ENCODE measurements at places on chromosomes 13 and 19.

- peak; percentile 8 for DNase-seq
Observed at GRCh38 chr13:32938907-32939306, 77.3 kb upstream of the KL start.

- no peak for DNase-seq
Observed at GRCh38 chr13:96792188-96792587, 202.1 kb downstream of the OXGR1 start.

- no peak for DNase-seq
Observed at GRCh38 chr19:47446534-47447469, 24.9 kb downstream of the SLC8A2 start.

DNA sequence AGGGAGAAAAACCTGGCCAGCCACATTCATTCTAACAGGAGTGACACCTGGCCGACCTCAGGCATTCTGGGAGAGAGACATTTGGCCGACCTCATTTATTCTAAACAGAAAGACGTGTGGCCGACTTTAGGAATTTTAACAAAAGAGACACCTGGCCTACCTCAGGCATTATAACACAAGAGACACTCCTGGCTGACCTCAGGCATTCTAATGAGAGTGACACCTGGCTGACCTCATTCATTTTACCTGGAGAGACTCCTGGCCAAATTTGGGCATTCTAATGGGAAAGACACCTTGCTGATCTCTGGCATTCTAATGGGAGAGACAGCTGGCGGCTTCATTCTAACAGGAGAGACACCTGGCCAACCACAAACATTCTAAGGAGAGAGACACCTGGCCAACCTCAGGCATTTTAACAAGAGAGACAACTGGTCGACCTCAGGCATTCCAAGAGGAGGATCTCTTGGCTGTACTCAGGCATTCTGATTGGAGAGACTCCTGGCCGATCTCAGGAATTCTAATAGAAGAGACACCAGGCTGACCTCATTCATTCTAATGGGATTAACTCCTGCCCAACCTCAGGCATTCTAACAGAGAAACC is 1353.9 kb downstream of the UQCRFS1 start:
- no peak for DNase-seq

DNA sequence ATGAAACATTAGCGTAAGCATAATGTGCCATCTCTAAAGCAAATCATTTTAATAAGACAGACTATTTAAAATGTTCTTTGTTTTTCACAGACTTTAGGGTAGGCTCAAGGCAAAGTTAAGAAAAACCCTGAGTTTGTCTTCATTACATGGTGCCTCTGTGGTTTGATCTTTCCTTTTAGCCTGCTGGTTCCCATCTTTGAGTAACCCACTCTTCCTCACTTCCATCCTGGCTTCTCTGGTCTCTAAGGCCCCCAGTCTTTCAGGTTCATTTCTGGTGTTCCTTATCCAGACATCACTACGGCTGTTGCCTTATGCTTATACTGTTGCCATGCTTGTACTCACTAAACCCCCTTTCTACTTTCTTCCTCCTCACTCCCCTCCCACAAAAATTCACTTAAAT is 38.4 kb downstream of the DACH1 start:
- no peak for DNase-seq

DNA sequence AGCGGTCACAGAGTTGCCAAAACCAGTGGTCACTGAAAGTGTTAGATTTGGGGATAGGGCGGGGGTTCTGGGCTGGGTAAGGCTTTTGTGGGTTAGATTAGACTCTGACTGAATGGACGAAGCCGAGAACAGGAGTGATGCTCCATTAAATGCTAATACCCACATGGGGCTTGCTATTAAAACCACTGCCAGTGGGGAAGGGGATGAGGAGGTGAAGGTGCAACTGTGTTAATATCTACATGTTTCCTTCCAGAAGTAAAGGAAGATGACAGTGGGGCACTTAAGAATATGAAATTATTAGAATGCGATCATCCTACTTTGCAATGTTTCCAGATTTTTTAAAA is 573 bp upstream of the ZNF614 start:
- DNase-seq = no peak

DNA sequence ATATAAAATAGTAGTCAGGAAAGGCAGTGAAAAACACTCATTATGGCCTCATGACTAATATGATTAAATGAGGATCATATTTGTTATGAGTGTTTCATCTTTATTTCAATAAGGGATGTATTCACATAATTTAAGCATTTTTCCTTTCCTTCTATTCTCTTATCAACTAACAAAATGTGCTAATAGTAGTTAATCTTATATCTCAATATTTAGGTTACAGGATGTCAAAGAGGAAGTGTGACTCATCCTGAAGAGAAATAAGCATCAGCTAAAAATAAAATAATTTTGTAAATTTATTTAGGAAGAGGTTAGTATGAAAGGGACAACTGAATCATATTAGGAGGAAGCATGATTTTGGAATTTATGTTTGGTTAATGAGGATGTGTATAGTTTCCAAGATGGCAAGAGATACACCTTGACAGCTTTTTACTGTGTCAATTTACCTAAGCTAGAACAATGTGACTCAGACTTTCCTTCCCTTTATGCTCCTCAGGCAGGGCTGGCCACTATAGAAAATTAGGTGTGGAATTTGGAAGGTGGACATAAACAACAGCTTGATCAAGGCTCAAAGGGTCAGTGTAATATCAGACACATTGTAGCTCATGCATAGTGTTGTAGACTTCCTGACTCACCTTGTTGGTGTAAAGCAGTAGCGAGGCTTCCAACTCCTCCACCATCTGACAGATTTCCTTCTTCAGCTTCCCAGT is 172.7 kb downstream of the SLITRK1 start:
- DNase-seq = no peak

GRCh38 chr19:39502640-39503417 is 4.1 kb downstream of the DLL3 start:
- peak; percentile 25 for DNase-seq

DNA sequence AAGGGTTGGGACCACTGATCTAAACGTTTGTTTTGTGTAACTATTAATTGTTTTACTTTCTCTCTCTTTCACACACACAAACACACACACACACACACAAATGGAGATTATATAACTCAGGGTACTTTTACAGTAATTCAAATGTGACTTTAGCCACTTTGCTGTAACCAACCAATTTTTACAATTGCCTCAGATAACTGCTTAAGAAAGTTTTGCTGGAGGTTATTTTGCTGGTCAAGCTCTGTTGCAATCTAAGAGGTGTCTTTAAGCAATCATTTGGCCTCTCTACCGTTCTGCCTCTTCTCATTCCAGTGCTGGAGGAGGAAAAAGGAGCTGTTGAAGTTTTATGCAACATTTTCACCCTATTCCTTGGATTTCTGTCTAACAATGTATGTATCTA is 63.0 kb downstream of the TBC1D4 start:
- no peak for DNase-seq

- peak; percentile 57 for DNase-seq
Observed at GRCh38 chr13:24502533-24503378, 9.8 kb downstream of the PARP4 start.

DNA sequence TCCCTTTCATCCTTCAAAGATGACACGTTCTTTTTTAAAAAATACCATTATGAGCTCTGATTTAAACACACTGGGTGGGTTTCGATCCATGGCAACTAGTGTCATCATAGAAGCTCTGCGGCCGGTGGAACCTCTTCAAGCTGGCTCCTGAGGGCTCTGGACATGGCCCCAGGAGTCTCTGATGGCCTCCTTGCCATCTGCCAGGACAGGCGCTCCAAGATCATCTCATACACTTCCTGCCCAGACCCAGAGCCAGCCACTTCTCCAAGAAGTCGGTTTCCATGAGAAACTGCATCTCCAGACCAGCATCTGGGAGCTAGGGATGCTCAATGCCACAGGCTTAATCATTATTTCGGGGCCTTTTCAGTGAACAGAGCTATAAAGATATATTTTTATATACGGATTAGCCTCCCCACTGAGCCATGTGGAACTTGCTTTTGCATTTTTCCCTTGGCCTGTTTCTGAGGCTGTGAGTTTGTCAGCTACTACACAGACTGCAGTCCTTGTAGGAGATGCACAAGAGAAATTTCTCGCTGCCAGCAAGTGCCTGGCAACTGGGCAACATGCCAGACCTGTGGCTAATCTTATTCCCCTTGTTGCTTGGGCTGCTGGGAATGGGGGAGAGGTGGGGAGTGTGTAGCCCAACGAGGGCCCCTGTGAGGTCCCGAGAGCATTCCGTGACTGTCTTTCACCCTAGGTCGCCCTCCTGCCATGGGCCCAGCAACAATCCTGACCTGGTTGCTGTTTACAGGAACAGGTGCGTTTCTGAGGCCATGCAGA is 15.9 kb downstream of the SUGP1 start:
- no peak for DNase-seq

DNA sequence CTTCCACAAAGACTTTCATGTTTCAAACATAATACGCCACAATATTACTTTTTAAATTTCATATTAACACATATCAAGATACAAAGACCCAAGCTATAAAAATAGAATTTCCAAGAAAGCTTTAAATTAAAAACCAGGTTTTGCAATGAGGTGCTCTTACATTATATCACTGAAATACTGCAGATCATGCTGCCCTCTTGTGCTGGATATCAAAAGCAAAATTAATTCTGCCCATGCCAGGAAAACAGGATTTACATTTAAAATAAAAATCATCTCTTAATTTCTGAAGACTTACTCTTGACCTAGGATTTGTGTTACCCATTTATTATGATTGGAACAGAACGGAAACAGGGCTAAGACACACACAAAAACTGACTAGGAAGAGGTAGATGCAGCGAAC is 145.0 kb downstream of the ABCC4 start:
- DNase-seq = peak; percentile 8

DNA sequence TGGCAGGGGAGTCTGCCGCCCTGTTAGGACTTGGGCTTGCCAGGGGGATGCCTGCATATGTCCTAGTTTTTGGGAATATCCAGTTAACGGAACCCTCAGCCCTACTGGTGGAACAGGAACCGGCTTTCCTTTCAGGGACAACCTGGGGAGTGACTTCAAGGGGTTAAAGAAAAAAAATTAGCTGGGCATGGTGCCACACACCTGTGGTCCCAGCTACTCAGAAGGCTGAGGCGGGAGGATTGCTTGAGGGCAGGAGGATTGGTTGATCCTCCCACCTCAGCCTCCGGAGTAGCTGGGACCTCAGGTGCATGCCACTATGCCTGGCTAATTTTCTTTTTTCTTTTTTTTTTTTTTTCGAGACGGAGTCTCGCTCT is 22.5 kb downstream of the LDLR start:
- DNase-seq = no peak

DNA sequence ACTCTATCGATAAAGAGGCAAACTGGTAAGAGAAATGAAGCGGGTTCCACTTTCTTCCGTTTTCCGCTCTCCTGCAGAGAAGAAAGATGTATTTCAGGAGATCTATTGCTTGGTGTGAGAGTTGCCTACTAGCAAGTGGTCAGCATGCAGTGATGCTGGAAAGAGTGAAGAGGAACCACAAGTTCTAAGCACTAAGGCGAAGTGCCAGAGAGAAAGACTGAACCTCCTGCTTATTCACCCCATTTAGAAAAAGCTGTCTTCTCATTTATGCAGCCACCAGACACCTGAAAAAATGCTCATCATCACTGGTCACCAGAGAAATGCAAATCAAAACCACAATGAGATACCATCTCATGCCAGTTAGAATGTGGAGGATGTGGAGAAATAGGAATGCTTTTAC is 78.7 kb upstream of the GPC6 start:
- DNase-seq = peak; percentile 50

DNA sequence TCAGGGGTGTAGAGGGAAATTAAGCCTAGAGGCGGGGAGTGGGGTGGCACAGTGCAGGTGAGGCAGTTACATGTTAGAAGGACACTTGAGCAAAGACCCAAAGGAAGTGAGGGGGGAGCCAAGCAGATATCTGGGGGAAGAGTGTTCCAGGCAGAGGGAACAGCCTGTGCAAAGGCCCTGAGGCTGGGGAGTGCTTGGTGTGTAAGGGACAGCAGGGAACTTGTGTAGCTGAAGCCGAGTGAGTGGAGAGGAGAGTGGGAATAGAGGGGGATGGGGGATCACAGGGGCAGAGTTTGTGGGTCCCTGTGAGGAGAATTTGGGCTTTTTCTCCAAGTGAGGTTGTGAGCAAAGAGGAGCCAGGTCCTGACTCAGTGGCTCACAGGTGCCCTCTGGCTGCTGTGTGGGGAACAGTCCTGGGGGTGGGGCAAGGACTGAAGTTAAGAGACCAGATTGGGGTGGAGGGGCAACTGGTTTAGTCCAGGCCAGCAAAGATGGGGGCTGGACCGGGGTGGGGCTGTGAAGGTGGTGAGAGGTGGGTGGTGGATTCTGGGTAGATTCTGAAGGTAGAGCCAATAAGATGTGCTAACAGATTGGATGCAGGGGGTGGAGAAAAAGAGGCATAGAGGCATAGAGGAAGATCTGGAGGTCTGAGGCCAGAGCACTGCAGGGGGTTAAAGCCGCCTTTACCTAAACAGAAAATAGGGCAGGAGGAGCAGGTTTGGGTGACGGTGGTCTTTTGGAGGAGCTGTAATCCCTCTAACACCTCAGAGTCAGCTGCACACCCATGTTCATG is 75.3 kb downstream of the CACNA1A start:
- DNase-seq = peak; percentile 37

DNA sequence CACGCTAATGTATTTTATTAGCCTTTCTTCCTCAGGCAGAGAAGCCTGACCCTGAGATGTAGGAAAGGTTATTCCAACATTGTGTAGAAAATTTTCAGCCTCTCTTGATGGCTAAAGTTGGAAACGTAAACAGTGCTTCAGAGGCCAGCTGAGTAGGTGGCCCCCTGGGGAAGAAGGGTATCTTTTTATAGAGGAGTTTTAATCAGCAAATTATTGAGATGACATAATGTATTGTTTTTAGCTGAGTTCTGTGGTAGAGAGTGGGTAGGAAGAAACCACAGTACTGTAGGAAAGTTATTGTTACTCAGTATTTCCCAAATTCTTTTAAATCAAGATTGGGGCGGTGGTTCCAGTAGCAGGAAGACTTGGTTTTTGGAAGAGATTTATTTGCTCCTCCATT is 268.8 kb downstream of the DLEU7 start:
- peak; percentile 52 for DNase-seq

- DNase-seq = no peak
Observed at GRCh38 chr13:78620936-78621470, 17.7 kb upstream of the POU4F1 start.

DNA sequence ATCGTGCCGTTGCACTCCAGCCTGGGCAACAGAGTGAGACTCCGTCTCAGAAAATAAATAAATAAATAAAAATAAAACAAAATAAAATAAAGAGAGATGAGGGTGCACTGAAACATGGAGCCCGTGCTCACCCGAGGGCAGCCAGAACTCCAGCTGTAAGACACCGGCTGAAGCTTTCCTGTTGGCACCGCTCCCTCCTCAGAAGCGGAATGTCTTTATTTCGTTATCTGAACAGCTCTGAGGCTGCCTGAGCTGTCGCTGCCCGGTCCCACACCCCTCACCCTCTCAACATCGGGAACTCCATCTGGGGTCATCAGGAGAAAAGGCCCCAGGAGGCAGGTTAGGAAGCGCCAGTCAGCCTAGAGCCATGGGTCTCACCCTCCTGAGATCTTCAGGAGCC is 24.4 kb downstream of the ZNF787 start:
- no peak for DNase-seq

DNA sequence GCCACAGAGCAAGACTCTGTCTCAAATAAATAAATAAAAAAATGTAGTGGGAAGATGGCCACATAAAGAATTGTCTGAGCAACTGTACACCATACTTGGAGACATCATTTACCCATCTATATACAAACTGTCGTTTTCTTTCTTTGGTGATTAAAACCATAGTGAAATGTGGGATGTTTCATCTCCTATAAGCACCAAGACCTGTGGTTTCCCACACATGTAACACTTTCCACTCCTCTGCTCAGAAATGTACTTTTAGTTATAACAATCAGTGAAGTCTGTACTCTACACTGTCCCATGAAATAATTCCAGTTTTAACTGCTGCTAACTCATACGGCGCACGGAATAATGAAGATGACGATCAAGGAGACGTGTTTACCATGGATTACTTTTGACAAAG is 18.3 kb downstream of the PDCD5 start:
- no peak for DNase-seq

Data from A172 (cell line).